ENCODE measurements at places on chromosomes 1 and 21. TPM values are rescaled to one million over a fixed set of nuclear protein-coding genes. Genes with fewer than 3 reads are reported as not detected.

Gene OR2T27
- not detected for total RNA-seq

Gene OR2L2
- total RNA-seq = not detected

Gene SPRR2F
- total RNA-seq = not detected

Gene TNFRSF14
- total RNA-seq = 26.2 TPM

Gene NEGR1
- total RNA-seq = 34.5 TPM

Gene MCOLN2
- total RNA-seq = 0.83 TPM

Gene TRIM45
- total RNA-seq = 5.4 TPM

Gene FMO3
- total RNA-seq = 2.9 TPM

Gene RGS8
- 0.17 TPM for total RNA-seq

Gene LCK
- total RNA-seq = 0.97 TPM

Gene IL10
- total RNA-seq = 0.83 TPM

Gene CNTN2
- 6.2 TPM for total RNA-seq

Gene NBPF6
- total RNA-seq = not detected

Gene RBM11
- 0.29 TPM for total RNA-seq

Gene GBP5
- total RNA-seq = 0.71 TPM

Gene DENND2D
- total RNA-seq = 13.8 TPM
